Mesenchymal stem cell (in vitro differentiated cells and primary cell): ENCODE measurements at places on chromosomes 1 and 21.

DNA sequence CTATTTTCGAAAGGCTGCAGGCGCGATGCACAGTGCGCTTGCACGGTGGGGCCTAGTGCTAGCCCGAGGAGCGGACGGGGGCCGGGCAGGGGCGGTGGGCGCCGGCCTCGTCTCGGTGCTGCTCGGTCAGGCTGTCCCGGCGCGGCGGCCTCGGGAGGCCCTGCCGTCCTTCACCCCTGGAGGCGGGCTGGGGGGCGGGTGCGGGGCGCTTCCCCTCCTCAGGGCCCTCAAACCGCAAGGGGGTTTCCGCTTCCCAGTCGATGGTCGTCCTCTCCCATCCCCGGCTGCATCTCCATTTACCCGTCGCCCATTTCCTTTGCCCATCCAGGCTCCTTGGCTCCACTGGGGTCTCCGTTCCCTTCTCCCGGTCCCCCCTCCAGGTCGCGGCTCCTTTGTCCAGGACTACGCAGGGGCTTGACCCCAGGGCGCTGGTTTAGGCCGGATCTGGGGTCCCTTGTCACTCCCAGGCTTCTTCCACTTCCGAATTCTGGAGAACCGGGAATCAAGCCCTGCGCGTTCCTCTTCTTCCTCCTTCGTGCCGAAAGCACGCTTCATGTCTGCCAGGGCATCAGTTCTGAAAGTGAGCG, 196.3 kb upstream of the LMO4 start:
- H3K27me3 ChIP-seq = no peaks in the 10 kb centered on the region
- H3K36me3 ChIP-seq = no peaks in the 10 kb centered on the region
- H3K4me1 ChIP-seq = peaks cover 6% of the 10 kb centered on the region
- no peak for DNase-seq
- H3K27ac ChIP-seq = no peak overlapping the region

- no peak overlapping the region for H3K27ac ChIP-seq
- peaks cover 39% of the 10 kb centered on the region for H3K4me1 ChIP-seq
- no peak overlapping the region for H3K4me3 ChIP-seq
- no peak for DNase-seq
Observed at GRCh38 chr1:27346991-27347624, 5.3 kb downstream of the SYTL1 start.

GRCh38 chr21:39662411-39662953, 49.7 kb downstream of the B3GALT5 start:
- H3K36me3 ChIP-seq = peaks cover 39% of the 10 kb centered on the region
- no peak overlapping the region for H3K27ac ChIP-seq
- peaks cover 26% of the 10 kb centered on the region for H3K4me1 ChIP-seq
- no peaks in the 10 kb centered on the region for H3K27me3 ChIP-seq

DNA sequence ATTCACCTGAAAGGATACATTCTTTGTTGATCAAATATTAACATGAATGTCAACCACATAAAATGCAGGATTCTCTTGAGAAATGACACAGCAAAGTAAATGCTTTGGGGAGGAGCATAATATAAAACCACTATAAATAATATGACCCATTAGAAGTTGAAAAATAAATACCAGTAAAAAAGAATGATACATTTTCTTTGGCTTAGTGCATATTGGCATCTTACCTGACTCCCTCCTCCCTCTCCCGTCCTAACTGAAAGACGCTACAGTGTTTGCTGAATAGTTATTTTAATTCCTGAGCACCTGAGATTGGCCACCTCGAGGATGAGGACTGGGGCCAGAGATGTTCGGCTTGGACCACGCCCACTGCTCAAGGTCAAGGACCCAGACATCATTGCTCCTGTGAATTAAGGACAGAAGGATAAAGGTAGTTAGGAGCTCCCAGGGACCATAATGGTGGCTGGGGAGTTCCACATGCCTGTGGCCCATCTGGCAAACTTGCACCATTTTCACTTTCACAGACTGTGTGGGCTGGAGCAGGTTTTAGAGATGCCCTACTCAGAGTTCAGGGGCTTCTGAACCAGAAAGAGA, 16.4 kb upstream of the CPLANE2 start:
- H3K27me3 ChIP-seq = no peaks in the 10 kb centered on the region
- peaks cover 14% of the 10 kb centered on the region for H3K4me1 ChIP-seq
- no peak overlapping the region for H3K4me3 ChIP-seq
- H3K27ac ChIP-seq = no peak overlapping the region

DNA sequence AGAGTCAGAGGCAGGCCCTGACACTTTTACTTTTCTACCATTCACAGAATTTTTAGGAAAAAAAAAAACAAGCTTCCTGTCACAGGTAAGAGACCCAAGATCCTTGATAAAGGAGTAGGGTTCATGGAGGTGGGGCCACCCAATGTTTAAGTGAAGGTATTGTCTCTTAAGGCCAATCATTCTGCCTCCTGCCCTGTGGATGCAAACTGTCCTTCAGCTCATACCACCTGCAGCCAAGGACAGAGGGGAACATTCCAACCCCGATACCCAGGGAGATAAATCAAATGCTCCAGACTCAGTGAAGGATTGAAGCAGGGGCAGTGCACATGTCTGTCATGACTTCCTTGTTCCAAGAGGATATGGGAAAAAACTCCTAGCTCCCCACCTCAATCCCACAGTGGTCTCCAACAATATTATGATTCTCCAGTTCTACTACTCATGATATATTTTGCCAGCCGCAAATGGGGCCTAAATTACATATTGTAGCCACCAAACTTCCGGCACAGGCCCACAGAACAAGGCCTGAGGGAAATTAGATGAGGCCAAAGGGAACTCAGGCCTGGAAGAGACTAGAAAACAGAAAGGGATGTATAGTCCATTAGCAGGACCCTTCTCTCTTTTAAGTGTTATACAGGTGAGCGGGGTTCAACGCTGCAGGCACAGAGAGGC, 59.5 kb downstream of the TRABD2B start:
- H3K4me3 ChIP-seq = no peak overlapping the region
- no peaks in the 10 kb centered on the region for H3K36me3 ChIP-seq
- no peak overlapping the region for H3K27ac ChIP-seq
- peaks cover 11% of the 10 kb centered on the region for H3K27me3 ChIP-seq

GRCh38 chr1:78141531-78142231, 95.9 kb downstream of the GIPC2 start:
- no peaks in the 10 kb centered on the region for H3K4me1 ChIP-seq
- H3K27me3 ChIP-seq = no peaks in the 10 kb centered on the region
- H3K27ac ChIP-seq = no peak overlapping the region
- no peak overlapping the region for H3K4me3 ChIP-seq
- DNase-seq = no peak

GRCh38 chr1:51346086-51346942, 16.0 kb upstream of the TTC39A start:
- H3K36me3 ChIP-seq = no peaks in the 10 kb centered on the region
- H3K27me3 ChIP-seq = peaks cover 40% of the 10 kb centered on the region
- peaks cover 8% of the 10 kb centered on the region for H3K4me1 ChIP-seq

- H3K27me3 ChIP-seq = no peaks in the 10 kb centered on the region
- no peaks in the 10 kb centered on the region for H3K4me1 ChIP-seq
- no peak for DNase-seq
- H3K36me3 ChIP-seq = no peaks in the 10 kb centered on the region
- H3K27ac ChIP-seq = no peak overlapping the region
Observed at GRCh38 chr21:25453524-25453923, 153.8 kb downstream of the MRPL39 start.

DNA sequence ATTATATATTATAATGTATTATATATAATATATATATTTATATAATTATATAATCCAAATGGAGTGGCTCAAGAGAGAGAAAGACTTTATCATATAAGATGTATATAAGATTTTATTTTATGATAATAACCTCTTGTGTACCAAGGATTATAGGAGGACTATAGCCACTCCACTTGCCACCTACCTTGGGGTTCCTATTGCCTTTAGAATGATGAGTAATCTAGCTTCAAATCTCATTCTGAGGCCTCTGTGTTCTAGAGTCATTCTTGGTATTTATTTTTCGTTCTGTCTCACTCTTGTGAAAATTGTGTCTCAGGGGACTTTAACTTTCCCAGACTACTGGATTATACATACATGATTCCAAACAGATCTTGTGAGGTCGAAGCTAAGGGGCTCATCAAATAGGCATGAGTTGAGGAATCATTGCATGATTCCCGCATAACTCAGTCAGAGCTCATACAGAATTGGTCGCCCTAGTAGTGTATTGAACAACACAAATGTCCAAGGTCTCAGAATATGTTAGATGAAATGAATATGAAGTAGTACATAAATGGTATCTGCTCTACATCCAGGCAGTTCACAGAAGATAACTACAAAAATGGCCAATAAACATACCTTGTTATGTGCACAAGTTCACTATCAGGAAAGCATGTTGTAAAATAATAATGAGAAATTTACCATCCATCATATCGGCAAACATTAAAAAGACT, 159.5 kb upstream of the RNPC3 start:
- no peak for DNase-seq
- H3K27me3 ChIP-seq = no peaks in the 10 kb centered on the region
- peaks cover 1% of the 10 kb centered on the region for H3K4me1 ChIP-seq
- H3K4me3 ChIP-seq = no peak overlapping the region

GRCh38 chr1:155893389-155894142, 17.6 kb downstream of the RIT1 start:
- H3K27me3 ChIP-seq = no peaks in the 10 kb centered on the region
- peaks cover 11% of the 10 kb centered on the region for H3K4me1 ChIP-seq
- H3K4me3 ChIP-seq = no peak overlapping the region
- peak overlapping the region; percentile 82 for H3K27ac ChIP-seq
- peak; percentile 91 for DNase-seq

DNA sequence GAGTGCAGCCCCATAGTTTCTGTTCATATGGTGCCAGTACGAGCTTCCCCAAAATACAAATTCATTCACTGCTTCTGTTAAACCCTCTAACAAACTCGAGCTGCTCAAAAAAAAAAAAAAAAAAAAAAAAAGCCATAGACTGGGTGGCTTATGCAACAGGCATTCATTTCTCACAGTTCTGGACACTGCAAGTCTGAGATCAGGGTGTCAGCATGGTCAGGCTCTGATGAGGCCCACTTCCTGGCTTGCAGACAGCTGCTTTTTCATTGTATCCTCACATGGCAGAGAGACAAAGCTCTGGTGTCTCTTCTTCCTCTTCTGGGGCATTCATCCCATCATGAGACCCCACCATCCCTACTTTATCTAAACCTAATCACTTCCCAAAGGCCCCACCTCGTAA, 121.6 kb downstream of the PTBP2 start:
- no peak overlapping the region for H3K27ac ChIP-seq
- DNase-seq = peak; percentile 76
- no peaks in the 10 kb centered on the region for H3K4me1 ChIP-seq
- no peak overlapping the region for H3K4me3 ChIP-seq
